ENCODE measurements at places on chromosomes 11 and 22. TPM values are rescaled to one million over a fixed set of nuclear protein-coding genes. Genes with fewer than 3 reads are reported as not detected.

Gene PHOX2A
- not detected for total RNA-seq

Gene ASRGL1
- total RNA-seq, result 28.3 TPM

Gene TSPAN32
- not detected for total RNA-seq

Gene TEF
- total RNA-seq, result 4.1 TPM

Gene ENTHD1
- not detected for total RNA-seq

Gene BRSK2
- 0.18 TPM for total RNA-seq

Gene MRGPRE
- not detected for total RNA-seq

Gene CRYBB3
- not detected for total RNA-seq
